ENCODE measurements at places on chromosomes 2 and 18.

DNA sequence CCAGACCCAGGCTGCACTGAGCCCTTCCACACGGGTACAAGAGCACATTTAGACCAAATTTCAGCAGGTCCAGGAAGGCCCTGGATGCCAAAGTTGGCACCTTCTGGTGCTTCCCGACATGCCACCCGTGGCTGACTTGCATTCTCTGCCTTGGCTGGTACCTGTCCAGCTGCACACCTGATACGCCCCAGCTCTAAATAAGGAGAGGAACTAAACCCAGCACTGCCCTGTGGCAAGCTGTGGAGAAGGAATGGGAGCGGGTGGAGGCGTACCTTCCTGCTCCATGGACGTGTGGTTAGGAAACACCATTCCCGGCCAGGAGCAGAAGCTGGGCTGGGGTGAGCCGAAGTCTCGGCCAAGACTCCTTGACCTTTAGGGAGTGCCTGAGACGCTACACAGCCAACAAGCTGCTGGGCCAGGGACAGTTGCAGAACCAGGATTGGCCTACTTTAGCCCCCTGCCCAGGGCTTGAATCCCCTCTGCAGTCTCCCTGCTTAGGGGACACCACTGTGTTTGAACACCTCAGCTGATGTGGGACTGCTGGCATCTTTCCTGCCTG, 86.5 kb upstream of the TAF1B start:
- DNase-seq = no peak

DNA sequence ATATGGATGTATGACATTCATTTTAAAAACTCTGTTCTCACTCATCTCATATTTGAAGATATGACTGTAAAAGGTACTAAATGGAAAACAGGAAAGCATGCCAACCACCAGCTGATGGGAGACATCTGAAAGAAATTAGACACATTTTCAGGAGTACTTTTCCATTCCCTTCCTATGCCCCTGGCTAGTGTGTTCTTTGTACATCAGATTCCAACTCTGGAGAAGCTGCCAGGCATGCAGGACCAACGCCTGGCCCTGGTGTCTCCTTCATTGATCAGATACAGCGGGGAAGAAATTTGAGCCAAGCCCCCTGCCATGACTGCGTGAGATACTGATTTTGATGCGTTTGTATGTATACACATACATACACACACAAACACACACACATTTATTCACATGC, 599.0 kb upstream of the SYT4 start:
- no peak for DNase-seq

DNA sequence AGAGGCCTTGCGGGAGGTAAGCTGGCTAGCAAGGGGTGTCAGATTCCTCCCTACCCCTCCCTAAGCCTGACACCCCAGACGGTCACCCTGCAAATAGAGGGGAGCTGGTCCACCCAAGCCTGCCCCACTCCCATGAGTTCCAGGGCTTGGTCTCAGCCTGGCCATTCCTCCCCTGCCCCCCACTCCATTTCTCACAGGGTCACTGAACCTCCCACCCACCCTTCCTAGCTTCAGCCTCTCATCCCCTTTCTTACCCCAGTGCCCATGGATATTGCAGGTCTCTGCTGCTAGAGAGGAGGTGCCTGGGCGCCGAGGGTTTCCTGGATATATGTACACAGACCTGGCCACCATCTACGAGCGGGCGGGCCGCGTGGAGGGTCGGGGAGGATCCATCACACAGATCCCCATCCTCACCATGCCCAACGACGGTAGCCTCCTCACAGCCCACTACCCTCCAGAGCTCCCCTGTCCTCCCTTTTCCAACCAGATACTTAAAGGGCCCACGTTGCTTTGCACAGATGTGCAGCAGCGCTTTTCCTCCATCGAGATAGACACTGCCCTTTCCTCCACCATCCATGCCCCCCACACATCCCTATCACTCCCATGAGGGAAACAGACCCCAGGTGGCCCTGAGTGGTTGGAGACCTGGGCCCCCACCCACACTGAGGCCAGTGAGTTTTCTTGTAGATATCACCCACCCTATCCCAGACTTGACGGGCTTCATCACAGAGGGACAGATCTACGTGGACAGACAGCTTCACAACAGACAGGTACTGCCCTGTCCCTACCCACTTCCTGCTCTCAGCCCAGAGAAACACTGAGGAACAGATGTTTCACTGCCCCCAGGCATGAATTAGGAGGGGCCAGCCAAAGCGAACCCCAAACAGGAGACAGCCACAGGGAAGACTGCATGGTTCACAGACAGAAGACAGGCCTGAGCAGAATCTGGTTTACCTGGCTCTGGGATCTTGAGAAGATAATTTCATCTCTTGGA, 15.2 kb upstream of the ANKRD53 start:
- DNase-seq = no peak

DNA sequence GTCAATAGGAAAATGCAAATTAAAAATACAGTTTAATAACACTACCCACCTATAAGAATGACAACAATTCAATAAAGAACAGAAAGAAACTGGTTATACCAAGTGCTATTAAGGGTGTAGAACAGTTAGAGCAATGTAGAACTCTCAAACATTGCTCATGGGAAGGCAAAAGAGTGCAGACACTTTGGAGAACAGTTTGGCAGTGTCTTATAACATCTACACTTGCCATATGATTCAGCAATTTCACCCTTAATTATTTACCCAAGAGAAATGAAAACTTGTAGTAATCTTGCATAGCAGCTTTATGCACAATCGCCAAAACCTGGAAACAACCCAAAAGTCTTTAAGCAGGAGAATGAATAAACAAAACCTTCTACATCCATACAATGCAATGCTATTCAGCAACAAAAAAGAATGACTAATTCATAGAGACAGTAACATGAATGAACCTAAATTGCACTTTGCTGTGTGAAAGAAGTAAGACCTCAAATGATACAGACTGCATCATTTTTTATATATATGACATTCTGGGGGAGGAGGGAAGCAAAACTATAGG, 455.2 kb downstream of the THSD7B start:
- no peak for DNase-seq

DNA sequence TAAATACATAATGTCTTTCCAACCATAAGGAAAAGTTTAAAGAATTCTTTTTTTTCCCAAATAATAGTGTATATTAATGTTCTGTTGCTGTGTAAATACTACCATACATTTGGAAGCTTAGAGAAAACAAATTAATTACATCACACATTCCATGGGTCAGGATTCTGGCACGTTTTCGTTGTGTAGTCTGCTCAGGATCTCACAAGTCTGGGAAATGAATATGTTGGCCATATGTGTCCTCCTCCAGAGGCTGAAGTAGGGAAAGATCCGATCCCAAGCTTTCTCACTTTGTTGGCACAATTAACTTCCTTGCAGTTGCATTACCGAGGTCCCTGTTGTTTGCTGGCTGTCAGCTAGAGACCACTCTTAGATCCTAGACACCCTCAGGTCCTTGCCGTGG, 83.9 kb downstream of the RPRM start:
- DNase-seq = no peak

DNA sequence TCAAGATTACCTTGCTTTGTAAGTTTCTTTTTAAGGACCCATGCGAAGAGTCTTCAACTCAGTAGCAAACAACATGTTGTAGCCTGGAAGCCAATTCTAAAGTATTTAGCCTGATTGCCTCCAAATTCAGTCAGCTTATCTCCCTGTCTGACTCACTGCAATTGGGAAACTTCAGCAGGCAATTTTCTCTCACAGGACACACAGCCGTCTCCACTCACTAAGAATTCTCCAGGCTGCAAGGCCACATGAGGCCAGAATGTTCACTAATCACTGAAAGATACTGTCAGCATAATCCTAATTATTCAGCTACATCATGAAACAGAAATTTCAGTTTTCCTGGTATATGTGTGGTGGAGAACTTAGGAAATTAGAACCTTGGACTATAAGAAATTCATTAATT, 78.1 kb upstream of the PDE1A start:
- no peak for DNase-seq

DNA sequence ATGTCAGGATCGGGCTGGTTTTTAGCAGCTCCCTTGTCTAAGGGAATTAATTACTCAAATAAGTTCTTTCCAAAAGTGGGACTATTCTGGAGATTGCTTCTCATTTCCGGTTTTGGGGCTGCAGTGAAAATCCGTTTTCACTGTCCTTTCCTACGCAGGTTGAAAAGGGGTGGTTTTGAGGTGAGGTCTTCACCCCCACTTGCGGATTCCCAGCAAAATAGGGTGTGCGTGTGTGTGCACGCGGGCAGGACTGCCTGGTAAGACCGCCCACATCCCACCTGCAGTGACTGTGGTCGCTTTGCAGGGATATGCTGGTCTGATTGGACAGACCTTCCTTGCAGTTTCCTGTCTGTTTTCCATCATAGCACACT, 472 bp upstream of the PLEKHM3 start:
- DNase-seq = no peak

DNA sequence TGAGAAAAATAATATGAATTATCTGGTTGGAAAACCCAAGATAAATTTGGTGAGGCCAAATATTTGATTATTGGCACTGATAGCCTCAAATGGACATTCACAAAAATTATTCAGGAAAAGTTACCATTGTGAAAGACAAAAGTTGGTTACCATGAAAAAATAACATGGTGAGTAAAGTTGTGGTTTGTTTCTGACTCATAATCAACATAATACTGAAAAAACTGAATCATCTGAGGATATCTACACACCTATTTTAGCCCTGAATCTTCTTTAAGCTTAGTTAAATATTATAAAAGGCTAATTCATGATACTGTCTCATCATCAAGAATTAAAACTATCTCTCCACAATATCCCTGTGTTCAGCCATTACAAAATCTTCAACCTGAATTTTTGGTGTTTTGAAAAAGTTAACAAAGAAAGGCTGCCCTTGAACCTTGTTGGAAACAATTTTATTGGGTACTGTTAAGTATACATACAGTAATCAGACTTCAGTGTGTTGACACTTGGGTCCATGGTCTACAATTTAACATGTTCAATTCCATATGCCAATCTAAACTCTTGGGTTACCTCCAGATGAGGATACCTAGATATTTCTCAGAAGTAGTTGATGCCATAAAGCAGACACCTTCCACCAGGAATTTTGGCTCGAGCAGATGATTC, 607.5 kb upstream of the SLC39A10 start:
- no peak for DNase-seq

DNA sequence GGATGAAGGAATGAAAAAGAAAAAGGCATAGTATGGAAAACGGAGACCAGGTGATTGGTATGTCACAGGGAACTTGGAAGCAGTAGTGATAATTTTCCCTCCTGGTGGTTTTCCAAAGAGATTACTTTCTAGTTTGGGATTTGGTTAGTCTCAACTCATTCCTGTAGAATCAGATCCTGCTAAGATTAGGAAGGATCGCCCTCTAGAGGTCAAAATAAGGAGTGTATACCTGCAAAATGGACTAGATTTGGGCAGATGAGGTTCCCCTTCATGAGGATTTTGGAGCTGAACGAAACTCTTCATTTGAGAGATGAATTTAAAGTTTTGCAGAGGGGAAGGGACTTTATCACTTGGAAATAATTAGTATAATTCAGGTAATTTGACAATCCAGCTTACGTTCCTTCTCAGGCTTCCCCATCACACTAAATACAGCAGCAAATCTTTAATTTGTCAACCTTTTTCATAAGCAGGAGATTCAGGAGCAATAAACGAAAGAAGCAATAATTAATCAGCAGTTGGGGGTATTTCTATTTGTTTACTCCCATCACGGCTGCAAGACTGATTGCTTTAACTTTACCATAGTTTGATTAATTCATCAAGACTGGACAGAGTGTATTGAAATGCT, 65.2 kb downstream of the CCDC195 start:
- DNase-seq = peak; percentile 42

DNA sequence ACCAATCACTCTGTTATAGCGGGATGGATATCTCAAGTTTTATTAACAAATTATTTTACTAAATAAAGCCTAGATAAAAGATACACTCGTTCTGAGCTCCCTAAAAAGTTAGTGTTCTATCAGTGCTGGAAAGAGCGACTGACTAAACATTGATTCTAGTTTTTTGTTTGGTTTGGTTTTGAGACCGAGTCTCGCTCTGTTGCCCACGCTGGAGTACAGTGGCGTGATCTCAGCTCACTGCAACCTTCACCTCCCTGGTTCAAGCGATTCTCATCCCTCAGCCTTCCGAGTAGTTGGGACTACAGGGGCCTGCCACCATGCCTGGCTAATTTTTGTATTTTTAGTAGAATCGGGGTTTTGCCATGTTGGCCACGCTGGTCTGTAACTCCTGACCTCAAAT, 73.8 kb upstream of the CDCA7 start:
- DNase-seq = no peak

GRCh38 chr2:101011152-101011551, 9.1 kb downstream of the RPL31 start:
- no peak for DNase-seq

GRCh38 chr2:206984206-206984605, 44.9 kb downstream of the CPO start:
- DNase-seq = no peak

DNA sequence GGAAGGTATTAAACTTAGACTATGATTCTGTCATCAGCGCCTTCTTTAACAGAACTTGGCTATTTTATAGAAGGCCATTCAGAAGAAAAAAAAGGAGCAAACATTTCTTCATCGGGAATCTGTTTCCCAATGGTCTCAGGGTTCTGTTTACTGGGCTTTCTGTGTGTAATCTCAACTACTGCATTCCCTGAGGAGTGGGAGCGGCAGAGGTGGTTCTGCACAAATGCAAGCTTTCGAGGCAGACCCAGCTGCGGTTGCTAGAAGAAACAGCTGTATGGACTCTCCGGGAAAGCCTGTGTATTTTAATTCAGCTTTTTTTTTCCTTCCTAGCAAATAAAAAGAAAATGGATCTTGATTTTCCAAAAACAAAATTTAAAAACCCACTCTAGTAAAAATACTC, 250.7 kb downstream of the NAPG start:
- DNase-seq = no peak

DNA sequence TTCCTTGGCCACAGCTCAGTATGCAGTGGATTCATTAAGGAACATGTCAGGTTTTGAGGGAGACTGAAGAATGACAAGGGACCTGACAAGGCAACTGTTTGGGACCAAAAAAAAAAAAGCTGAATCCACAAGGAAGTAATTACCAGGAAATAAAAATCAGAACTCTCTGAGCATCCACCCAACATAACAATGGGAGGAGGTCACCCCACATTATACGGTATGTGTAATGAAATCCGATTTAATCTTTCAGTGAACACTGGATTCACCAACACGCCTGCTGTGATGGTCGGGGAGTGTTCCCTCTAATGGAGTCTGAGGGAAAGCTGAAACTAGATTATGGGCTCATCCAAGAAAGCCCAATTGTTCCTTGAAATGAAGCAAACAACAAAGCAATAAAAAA, 329.3 kb downstream of the ETAA1 start:
- DNase-seq = no peak

DNA sequence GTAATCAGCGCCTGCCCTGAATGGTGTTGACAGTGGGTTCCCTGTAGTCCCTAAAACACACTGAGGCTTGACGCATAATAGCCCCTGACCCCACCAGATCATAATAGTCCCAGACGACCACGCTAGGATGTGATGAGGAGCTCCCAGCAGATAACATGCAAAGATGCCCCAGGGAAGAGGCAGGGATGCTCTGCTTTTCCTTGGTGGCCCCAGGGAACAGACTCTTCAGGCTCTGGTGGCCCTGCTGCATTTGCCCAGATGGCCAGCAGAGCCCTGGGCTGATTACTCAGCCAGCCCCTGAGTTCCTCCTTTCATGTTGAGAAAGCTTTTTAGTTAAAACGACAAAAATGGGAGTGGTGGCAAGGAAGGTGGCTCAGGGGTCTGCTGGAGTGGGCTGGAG, 5.9 kb upstream of the NCKAP5 start:
- DNase-seq = no peak

GRCh38 chr2:25566094-25566493, 107.3 kb downstream of the DTNB start:
- DNase-seq = no peak
